ENCODE measurements at places on chromosomes 6 and 20.

GRCh38 chr6:20840675-20841074 lies 306.4 kb downstream of the CDKAL1 start:
- DNase-seq, result peak; percentile 37

DNA sequence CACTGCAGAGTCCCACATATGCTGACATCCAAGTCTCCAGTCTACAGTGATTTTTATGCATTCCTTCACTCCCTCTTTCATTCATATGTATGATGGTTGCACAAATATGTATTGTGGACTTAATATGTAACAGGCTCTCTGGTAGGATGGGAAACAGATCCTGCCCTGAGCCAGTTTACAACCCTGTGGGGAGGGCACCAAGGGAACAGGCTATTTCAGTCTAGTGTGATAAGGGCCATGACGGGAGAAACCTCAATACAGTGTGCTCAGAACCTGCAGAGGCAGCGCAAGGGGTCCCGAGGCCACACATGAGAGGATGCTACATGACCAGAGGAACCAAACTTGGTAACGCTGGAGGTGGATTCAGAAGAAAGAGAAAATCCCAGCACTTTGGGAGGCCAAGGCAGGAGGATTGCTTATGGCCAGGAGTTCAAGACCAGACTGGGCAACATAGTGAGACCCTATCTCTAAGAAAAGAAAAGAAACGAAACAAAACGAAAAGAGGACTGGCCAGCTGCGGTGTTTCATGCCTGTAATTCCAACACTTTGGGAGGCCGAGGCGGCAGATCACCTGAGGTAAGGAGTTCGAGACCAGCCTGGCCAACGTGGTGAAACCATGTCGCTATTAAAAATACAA lies 249.8 kb upstream of the JARID2 start:
- DNase-seq, result no peak

DNA sequence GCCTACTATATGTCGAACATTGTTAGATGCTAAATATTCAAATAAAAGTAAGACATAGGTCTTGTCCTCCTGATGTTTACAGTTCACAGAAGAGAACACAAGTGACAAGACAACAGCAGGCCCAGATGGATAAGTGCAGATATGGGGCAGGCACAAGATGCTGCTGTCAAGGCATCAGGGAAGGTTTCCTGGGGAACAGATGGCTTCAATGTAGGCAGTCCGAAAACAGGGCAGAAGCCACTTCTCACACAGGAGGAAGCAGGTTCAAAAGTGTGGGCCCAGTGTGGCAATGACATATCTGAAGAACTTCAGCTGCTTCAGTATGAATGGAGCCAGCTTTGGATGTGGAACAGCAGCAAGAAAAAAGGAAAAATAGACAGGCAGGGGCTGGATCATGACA lies 32.5 kb downstream of the HLA-DPB1 start:
- DNase-seq, result no peak

DNA sequence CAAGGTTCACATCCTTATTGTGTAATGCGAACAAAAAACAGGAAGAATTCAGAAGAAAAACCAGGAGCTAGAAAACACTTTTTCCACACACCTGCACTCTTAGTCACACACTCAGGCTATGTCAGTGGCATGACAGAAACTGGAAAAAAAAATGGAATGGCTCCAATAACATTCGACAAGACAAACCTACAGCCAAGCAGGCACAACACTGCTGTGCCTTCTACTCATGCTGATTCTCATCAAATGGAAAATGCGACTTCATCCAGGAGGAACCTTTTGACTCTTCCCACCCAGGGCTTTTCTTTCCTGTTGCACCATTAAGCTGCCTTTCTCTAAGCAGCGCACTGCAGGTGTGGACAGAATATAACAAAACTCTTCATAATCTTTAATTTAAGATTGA lies 163.2 kb upstream of the BTBD3 start:
- DNase-seq, result no peak

- no peak for DNase-seq
These were observed 63.0 kb downstream of the ABHD12 start for GRCh38 chr20:25327521-25328235.
